ENCODE measurements at places on chromosomes 6 and 20.
A peak's percentile ranks its signal among the peaks of the same experiment; 100 is the strongest.

- no peak for DNase-seq
These were observed 51.1 kb downstream of the MYO6 start for GRCh38 chr6:75800133-75800532.

GRCh38 chr20:39111359-39112177 lies 149.4 kb downstream of the DHX35 start:
- no peak for DNase-seq

GRCh38 chr20:62507323-62507722 lies 31.5 kb upstream of the GATA5 start:
- no peak for DNase-seq

DNA sequence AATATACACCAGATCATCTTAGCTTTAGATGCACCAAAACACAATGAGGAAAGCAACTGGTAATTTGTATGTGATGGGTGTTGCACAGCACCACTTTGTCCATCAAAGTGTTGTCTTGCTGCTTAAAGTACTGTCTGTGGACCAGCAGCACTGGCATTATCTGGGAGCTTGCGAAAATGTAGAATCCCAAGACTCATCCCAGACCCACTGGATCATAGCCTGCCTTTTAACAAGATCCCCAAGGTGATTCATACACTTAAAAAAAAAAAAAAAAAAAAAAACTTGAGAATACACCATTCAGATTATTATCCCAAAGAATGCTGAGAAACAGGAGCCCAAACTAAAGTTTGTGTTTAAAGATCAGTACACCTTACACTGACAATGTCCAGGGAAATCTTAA lies 123.4 kb downstream of the TASP1 start:
- DNase-seq, result no peak

DNA sequence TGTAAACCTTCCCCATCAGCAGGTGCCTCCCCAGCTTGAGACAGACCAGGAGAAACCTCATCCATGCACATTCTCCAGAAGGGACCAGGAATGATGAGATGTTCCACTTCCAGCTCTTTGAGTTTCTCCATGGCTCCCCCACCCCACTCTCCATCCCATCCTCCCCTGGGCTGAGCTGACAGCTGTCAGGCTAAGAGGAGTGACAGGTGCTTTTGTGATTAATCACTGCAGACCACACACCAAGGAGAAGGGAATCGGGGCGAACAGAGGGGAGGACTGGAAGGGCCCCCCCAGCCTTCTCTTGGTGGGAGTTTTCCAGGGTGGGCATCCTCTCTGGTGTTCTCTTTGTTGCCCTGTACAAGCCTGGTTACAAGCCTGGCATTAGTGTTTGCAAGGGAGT lies 56.1 kb upstream of the ZFAND3 start:
- no peak for DNase-seq

DNA sequence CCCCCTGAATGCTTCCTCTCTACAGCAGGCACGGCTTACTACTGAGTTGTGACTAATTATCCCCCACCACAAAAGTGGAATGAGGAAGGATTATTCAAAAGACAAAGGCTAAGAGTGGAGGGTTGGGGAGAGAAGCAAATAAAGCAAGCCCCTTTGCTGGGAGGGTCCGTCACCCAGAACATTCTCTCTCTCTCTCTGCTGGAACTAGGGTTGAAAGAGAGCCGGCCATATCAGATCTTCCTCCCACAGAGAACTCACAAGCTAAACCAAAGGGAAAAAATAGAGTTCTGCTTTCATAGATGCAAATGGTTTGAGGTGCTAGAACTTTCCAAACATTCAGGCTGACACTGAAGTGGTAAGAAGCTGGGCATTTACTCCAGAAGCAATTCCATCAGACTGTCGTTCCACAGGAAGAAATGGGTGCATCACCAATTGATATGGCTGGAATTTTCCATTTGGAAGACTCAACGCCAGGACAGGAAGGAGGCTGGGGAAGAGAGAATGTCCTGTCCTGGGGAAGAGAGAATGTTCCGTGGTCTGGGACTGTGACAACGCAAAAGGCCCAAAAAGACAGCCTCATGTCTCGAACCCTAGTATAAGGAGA lies 7.9 kb downstream of the ZMYND8 start:
- no peak for DNase-seq

DNA sequence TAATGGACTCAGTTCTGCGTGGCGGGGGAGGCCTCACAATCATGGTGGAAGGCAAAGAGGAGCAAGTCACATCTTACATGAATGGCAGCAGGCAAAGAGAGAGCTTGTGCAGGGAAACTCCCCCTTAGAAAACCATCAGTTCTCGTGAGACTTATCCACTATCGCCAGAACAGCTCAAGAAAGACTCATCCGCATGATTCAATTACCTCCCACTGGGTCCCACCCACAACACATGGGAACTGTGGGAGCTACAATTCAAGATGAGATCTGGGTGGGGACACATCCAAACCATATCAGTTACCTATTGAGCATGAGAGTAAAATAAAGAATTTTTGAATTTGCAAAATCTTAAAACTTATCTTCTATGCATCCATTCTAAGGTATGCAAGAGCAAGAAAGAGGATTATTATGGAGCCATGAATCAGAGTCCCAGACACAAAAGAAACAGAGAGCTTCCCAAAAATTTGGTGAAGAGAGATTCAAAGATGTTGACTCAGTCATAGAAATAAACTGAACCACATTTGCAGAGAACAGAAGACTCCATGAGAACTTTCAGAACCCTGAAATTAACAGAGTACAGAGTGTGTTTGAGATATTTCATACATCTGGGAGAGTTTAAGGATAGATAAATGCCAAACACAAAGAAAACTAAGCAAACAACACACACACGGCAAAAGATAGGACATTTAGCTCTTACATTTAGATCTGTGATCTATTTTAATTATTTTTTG lies 17.1 kb upstream of the MOXD1 start:
- DNase-seq, result no peak

- DNase-seq, result no peak
These were observed 145.1 kb upstream of the NRSN1 start for GRCh38 chr6:23980965-23981364.

- DNase-seq, result peak; percentile 4
These were observed 243.7 kb upstream of the RREB1 start for GRCh38 chr6:6863970-6864639.

- no peak for DNase-seq
These were observed 49.3 kb downstream of the SLC35F1 start for GRCh38 chr6:117956386-117956785.

GRCh38 chr20:62742550-62742949 lies 33.9 kb downstream of the NTSR1 start:
- DNase-seq, result no peak

GRCh38 chr6:134317471-134318131 lies at the start of gene SGK1:
TSS of gene SGK1 (minus strand) at chr6:134318112. CDS start at chr6:134317460, 652 bp downstream.
- DNase-seq, result no peak

DNA sequence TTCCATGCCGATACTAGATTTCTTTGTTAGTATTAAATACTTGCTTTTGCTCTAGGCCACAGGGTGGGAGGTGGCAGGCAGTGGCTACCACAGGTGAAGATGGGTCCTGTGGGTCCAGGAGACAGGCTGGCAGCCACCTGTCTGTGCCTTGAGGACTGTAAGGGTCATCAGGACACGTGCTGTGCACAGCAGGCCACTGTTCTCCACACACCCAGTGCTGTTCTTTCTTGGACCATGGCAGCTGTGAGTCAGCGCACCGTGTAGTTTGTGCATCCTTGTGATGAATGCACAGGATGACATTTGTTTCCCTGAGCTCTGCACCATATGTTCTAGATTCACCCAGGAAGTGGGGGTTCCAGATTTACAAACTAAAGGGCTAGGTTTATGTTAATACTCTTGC lies 317.0 kb downstream of the ZFAND3 start:
- DNase-seq, result no peak

DNA sequence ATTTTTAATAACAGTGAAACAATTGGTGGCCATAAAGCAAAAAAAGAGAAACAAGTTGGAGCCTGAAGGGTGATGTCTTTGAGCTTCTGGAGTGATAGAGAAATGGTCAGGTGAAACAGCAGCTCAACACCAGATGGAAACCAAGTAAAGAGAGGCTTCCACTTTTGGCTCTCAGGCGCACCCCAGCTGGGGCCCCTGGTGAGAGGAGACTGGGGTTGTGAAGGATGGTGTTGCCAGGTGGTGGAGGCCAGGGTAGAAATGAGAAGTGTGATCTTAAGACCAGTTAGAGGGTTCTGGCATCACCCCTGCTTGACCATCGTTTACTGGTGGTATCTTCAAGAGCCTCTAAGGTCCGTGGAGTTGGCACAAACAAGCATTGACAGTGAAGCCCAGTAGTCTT lies 126.0 kb upstream of the AKIRIN2 start:
- DNase-seq, result no peak

DNA sequence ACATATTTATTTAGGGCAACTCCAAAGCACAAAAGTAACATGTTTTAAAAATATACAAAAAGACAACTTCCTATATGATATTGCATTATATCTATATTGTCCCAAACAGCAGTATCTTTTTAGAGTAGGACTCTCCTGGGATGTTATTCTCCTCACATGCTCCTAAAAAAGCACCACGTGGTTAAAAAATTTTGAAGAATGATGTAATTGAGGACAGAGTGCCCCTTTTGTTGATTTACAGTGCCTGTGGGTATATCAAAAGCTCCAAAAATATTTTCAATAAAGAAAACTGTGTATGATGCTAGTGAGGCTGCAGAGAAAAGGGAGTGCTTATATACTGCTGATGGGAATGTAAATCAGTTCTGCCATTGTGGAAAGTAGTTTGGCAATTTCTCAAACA lies 130.3 kb upstream of the HDAC2 start:
- no peak for DNase-seq

- no peak for DNase-seq
These were observed 189.5 kb downstream of the THBS2 start for GRCh38 chr6:169064194-169064593.

DNA sequence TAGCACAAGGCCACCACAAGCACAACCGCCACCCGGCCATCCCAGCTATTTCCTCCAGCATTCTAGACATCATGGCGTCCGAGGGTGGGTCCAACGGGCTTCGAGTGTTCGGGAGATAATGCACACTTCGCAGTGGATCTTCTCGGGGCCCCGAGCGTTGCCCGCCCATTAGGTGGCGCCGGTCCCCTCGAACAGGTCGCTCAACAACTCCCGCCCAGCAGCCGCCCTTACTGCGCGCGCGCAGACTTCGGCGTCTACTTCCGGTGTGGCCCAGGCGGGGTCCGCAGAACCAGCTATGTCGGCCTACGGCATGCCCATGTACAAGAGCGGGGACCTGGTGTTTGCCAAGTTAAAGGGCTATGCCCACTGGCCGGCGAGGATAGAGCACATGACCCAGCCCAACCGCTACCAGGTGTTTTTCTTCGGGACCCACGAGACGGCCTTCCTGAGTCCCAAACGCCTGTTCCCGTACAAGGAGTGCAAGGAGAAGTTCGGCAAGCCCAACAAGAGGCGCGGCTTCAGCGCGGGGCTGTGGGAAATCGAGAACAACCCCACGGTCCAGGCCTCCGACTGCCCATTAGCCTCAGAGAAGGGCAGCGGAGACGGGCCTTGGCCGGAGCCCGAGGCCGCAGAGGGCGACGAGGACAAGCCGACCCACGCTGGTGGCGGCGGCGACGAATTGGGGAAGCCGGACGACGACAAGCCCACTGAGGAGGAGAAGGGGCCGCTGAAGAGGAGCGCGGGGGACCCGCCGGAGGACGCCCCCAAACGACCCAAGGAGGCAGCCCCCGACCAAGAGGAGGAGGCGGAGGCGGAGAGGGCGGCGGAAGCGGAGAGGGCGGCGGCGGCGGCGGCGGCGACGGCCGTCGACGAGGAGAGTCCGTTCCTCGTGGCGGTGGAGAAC lies at the start of gene HDGFL1:
Gene HDGFL1 (plus strand): TSS at position 286 of the 904 bp plus-strand sequence. CDS start 10 bp downstream, at position 296.
- DNase-seq, result no peak

Data from right lobe of liver (tissue), 6 donors.